NK-92 treated with Interleukin-12 subunit alpha and Interleukin-12 subunit beta, amount 100 ng/mL, for 24 hours (cell line): ENCODE measurements at places on chromosomes 3 and 15.

DNA sequence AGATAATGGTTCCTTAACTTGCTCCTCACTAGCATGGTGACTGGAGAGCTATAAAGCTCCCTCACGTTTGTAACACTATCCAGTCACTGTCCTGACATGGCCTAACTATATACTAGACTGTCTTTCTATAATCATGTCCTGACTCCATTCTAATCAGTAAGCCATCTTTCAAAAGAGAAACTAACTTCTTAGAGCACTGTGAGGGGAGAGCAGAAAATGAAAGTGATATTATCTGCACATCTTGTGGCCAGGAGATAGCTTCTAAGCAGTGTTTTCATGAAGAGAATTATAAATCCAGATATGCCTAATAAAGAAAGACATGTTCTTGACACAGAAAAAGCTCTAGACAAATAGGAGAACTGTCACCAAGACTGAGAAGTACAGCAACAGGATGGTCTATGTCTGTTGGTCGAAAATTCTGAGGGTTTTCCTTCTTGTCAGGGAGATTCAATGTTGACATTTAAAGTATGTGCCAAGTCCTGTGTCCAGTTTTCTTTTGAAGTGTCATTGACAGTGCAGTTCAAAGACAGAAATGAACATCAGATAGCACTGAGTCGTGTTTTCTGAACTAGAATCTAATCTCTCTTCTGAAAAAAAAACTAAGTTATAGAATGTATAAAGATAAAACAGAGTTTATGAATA lies 230.6 kb upstream of the PEX5L start:
- DNase-seq, result no peak

- no peak for DNase-seq
These were observed 22.3 kb downstream of the STIMATE start for GRCh38 chr3:52874864-52875587.

DNA sequence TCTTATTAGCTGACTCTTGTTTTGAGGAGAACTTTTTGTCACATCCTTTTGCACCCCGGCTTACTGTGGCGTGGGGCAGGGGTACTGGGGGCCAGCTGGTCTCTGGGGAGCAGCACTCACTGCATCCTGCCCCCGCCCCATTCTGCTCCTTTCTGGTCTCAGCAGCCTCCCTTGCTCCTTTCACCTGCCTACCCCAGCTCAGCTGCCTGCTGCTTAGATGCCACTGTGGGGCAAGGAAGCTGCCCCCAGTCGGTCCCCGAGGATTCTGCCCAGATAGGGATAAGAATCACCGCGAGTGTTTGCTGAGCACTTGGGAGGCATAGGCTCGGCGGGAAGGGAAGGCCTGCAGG lies 32.0 kb downstream of the APBA2 start:
- DNase-seq, result no peak

DNA sequence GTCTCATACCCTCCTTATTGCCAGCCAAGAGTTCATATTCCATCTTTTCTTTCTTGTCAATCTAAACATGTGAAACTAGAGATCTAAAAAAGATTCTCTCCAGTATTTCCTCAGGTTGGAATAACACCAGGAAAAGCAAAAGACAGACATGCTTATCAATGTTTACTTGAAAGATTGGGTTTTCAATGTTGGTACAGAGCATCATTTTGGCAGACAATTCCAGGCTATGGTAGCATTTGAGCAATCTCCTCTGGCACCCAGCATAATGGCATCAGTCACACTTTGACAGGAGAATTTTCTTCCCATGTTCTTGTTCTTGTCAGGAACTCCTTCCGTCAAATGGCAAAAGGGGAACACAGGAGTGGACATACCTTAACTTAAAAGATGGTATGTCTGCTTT lies 61.0 kb upstream of the RARB start:
- DNase-seq, result no peak

DNA sequence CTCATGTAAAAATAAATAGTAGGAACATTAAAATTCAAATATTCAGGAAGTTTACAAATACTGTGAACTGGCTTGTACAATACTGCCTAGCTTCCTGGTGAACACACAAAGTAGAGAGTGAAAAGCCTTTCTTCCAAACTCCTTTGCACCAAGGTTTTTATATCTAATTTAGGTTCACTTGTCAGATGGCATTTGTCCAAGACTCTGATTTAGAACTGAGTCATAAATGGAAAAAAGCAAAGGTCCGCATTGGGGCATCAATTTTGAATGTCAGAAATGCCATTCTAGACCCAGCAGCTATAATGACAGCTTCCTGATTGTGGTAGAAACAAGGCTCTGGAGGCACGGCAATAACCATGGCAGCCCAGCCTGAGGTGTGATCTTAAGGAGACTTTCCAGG lies 160.7 kb downstream of the PDE8A start:
- DNase-seq, result no peak

DNA sequence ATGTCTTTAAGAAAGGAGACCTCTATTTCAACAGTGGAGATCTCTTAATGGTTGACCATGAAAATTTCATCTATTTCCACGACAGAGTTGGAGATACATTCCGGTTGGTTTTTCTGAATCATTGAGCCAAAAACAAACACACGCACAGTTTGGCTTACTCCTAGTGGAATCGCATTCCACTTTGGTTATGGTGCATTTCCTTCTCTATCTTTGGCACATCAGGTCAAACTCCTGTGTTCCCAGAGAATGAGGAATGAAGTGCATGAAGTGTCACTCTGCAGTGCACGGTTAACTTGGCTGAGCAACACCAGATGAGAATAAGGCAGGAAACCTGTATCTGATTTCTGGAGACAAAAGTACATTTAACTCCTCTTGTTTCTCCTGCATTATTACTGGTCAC lies 38.5 kb downstream of the HDC start:
- DNase-seq, result no peak

- no peak for DNase-seq
These were observed 33.7 kb downstream of the VIPR1 start for GRCh38 chr3:42535981-42536784.

DNA sequence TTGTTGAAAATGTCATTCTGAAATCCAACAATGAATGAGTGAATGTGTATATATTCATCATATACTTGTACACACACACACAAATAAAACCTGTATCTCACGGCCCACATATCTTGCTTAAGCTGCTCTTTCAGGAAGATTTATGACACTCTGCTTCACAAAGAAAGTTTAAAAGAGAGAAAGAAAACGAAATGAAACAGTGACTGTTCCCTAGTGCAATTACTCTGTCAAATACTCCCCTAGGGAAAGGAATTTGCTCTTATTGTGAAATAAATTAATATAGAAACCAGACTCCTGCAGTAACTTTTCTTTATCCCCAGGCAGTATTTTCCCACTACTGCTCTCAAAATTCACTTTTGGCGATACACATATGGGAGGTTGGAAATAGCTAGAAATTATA lies 329.1 kb downstream of the VPS13C start:
- no peak for DNase-seq

- DNase-seq, result no peak
These were observed 313.4 kb downstream of the SQOR start for GRCh38 chr15:45948181-45948621.

DNA sequence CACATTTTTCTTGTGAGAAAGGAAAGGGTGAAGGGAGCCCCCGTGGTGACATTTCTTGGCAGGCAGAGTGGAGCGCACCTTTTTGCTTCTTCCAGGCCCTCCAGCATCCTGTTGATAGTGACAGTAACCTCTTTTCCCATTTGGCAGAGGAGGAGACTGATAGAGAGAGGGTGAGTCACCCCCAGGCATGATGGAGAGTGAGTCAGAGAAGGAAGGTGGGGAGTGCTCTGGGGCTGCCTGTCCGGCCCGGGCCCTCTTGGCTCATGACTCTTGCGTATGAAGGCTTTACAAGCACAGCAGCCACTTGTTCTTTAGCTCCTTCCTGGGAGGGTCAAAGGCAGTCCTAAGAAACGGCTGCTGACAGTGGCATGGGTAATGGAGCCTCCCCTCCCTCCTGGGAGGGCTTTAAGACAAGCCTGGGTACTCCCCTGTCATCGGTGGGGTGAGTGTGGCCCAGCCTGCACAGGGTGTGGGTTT lies 16.0 kb downstream of the ANKRD63 start:
- DNase-seq, result peak; percentile 32

DNA sequence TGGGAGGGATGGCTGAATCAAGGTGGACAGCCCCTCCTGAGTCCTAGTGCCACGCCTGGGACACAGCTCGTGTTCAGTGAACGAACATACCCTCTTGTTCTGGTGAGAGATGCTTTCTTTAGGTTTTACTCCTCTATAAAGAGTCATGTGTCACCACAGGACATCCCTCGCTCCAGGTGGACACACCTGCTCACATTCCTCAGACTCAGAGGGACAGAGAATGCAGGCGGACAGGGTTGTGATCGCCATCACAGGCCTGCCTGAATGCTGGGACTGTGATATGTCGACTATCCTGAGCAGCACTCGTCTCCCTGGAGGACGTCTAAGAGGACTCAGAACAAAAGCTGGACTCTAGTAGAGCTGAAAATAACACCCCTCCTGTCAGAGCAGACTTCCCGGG lies 96.4 kb upstream of the SNRPA1 start:
- DNase-seq, result no peak

DNA sequence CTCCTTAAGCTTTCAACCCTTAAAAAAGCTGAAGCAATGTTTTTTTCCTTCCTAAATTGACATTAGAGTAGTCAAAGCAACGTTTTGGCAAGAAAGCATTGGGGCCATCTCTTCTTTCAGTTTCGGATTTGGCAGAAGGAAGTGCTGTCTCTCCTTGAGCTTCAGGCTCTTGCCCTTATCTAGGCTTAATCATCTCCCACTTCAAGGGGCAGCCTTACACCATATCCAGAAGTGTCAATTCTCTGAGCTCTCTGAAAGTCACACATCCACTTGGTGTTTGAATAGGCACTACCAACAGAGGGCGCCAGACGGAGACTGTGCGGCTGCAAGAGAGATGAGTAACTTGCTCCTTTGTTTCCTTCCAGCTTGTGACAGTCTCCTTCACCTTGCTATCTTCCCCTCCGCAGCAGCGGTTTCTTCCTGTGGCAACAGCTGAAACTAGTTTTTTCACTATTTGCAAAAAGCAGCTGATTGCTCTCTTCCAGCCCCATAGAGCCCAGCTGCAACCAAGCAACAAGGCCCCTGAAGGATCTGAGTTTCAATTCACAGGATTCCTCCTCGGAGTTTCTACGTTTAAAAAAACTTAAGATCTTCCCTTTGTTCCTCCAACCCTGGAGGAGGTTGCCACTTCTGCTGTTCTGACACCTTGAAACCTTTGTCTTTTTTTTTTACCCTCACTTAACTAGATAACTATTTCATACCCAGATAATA lies 147.0 kb upstream of the SLCO3A1 start:
- peak; percentile 84 for DNase-seq
